ENCODE measurements at places on chromosomes 2 and 18.
A peak's percentile ranks its signal among the peaks of the same experiment; 100 is the strongest.

DNA sequence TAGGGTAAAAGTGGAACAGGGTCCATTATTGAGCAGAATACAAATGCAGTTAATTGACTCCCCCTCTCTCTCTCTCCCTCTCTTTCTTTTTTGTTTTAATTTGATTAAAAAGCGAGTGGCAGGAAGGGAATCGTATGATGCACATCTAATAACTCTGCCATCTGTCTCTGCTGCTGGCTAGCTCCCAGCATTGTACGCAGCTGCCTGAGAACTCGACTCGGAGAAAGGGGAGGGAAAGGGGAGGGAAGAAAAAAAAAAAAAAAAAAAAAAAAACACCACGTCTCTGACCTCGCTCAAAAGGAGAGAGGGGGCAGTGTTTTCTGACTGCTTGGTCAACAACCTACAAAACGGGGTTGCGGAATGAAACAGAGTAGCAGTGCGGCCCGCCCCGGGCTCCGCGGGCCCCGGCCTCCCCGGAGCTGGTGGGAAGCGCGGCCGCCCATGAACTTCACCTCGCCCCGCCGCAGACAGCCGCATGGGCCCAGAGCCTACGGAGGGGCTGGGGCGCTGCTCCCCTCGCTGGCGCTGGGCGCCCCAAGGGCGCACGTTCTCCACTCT lies 265.7 kb downstream of the TCF4 start:
- no peak for DNase-seq

- no peak for DNase-seq
These were observed 122.2 kb downstream of the RBMS1 start for GRCh38 chr2:160371251-160372009.

- DNase-seq: no peak
These were observed 385.2 kb downstream of the EPHA4 start for GRCh38 chr2:221186873-221187272.

- DNase-seq: no peak
These were observed 39.9 kb downstream of the TMEM247 start for GRCh38 chr2:46519265-46519664.

DNA sequence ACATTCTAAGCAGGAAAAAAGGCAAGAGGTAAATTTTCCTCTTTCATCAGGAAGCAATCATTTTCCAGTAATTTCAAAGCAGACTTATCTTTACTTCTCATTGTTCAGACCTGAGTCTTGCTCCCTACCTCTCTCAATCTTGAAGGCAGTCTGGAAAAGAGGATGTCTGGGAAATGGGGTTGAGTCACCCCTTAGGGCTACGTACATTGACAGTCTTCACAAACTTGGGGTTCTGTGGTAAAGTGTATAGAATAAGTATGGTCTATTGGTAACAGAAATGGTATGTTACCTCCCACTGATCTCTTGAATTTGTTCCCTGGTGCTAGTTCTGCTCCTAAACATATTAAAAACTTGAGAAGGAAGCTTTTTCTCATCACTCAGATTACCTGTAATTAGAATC lies 361.3 kb downstream of the SS18 start:
- DNase-seq: no peak

DNA sequence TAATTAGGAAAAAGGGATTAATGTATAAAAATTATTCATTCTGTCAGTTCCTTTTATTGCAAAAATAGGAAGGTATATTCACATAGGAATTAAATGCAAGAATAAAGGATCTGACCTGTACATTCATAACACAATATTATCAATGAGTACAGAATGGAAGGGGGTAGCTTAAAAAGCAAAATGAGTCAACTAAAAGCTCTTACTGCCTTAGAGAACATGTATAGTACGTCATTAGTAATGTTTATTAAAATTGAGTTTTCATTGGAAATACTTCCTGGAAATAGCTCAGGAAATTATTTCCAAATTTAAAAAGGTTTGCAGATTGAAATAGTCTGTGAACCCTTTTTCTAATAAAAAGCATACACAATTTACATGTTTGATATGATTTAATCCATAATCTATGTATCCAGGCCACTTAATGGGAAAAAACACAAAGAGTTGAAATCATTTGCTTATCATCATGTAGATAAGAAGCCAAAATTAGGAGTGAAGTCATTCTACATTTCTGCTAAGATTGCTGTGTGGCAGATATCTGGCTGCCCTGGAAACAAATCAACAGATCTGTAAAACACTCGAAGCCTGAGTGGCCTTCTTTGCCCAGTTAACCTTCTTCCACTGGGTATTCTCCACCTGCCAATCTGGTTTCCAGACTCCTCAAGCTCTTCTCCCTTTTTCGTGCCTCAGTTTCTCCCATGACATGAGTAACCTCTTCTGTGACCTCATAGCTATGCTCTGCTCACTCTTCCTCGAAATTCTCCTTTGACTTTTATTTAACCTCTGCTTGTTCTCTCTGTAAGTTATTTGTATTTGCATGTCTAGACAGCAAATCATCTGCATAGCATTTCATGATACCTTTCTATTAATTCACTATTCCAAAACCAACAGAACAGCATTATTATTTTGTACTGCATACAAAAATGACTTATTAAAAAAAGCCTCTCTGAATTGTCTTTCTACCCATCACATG lies 181.2 kb upstream of the REV1 start:
- DNase-seq: no peak

GRCh38 chr2:195270466-195271039 lies 386.5 kb upstream of the SLC39A10 start:
- no peak for DNase-seq

DNA sequence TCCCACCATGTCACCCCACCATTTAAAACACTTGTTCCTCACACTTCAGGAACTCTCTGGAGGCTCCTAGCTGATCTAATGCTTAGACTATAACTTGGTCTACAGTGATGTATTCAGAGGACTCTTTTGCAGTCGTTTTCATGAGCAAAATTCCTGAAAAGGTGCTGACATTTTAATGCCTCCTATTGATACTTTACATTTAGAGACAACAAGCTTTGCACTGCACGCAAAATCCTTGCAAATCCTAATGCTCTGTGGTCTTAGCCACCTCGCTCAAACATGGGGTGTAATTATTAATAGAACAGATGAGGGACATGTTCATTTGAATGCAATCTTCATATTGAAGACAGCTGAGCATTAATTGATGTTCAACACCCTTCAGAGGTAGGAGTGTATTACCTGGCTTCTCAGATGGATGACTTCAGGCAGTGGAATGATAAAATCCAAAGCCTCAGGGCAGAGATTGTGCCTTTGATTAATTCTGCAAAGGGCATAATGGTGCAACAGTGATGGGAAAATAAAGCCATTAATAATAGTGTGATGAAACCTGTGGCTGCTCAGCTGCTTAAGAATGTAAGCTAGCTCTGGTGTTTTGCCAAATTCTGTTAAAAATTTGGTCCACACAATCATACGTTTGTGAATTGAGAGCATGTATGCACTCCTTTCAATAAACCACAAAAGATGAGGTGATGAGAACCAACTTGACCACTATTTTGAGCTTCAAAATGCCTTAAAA lies 5.4 kb downstream of the CTAGE1 start:
- no peak for DNase-seq

GRCh38 chr18:79763407-79763806 lies 34.3 kb upstream of the KCNG2 start:
- DNase-seq: no peak

DNA sequence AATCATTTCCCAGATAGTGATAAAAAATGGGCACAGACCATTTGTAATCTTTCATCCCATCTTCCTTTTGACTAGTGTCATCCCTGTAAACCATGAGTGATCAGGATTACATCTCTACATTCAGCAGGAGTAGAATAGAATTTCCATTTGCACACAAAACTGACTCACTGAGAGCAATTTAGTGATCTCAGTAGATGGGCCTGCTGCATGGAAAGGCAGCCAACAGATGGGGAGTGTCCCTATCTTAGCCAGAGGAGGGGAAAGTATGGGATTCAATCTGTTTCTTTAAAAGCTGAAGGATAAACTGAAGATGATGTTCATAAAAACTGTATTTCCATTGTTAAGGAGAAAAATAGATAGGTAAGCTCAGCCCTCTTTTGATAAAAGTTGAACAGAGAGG lies 441.7 kb downstream of the ZNF521 start:
- no peak for DNase-seq

DNA sequence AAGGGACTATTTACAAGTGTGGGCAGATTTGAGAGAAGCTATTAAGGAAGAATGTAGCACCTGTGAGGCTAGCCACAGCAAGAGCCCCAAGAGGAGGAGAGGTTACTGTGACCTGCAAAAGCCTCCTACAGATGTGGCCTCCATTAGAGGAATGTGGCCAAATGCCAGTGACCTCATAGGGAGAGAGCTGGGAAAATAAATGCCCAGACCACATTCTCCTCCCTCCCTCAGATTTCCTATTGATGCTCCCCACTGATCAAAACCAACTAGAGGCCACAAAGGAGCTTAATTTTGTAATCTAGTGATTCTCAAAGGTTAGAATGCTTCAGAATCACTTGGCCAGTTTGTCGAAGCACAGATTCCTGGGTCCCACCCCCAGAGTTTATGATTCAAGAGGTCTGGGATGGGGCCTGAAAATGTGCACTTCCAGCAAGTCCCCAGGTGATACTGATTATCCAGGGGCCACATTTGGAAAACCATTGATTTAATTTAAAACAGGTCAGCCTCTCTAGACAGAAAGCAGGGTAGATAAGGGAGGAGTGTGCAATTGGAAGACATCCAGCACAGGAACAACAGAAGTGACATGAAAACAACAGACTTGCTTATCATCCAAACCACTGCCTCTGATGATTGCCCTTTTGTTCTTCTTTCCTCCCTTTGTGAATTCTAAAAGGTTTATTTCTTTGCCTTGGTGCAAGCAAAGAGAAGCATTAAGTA lies 61.2 kb upstream of the RBBP8 start:
- no peak for DNase-seq

DNA sequence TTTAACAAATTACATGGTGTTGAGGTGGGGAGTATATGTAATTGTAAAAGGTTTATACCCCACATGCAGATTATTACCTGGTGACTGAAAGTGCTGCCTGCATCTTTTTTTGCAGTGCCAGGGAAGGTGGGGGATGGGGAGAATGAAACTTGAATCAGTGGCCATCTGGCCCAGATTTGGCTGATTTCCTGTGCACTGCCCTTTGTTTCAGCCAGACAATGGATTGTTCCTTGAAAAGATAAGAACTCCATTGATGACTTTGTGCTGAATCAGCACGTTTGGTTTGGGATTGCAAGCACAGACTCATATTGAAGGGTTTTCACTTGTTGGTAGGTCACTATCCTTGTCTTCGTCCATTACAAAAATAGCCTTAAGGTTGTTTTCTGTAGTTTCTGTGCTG lies 20.9 kb downstream of the GREB1L start:
- no peak for DNase-seq

GRCh38 chr18:58792086-58792485 lies 72.6 kb upstream of the ZNF532 start:
- DNase-seq: no peak

GRCh38 chr2:25619185-25619584 lies 54.2 kb downstream of the DTNB start:
- no peak for DNase-seq

DNA sequence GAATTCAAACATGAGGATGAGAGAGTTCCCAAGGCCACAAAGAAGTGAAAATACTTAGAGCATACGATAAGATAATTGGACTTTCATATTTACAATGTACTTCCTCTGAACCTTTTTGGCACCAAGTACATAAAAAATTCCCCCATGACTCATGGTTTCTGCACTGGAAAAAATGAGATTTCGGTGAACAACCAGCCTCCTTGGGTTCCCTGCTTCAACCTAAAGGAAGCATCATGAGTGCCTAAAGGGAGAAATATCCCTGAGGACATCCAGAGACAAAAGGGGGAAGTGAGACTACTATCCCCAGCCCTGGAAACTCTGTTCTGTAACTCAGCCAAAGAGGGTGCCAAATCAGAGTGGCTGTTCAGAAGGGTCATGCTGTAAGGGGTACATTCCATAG lies 562.7 kb upstream of the SLC39A10 start:
- peak; percentile 1 for DNase-seq

- no peak for DNase-seq
These were observed 70.3 kb upstream of the DOCK10 start for GRCh38 chr2:225112362-225113126.

DNA sequence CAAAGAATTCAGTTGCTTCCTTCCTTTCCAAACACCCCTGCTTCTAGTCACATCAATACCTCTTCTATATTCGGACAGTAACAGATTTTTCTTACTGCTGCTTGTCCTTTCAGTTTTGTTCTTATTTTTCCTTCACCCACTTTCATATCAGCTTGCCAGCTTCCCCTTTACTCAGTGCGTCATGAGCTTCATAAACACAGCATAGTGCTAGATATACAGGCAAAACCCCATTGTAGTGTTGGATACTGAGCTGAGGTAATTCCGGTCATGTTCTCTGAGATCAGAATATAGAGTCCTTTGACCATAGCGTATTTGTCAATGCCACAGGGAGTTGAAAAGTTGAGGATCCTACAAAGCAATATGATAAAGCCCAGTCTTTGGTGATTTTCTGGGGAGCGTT lies 2.4 kb downstream of the FARP2 start:
- no peak for DNase-seq

DNA sequence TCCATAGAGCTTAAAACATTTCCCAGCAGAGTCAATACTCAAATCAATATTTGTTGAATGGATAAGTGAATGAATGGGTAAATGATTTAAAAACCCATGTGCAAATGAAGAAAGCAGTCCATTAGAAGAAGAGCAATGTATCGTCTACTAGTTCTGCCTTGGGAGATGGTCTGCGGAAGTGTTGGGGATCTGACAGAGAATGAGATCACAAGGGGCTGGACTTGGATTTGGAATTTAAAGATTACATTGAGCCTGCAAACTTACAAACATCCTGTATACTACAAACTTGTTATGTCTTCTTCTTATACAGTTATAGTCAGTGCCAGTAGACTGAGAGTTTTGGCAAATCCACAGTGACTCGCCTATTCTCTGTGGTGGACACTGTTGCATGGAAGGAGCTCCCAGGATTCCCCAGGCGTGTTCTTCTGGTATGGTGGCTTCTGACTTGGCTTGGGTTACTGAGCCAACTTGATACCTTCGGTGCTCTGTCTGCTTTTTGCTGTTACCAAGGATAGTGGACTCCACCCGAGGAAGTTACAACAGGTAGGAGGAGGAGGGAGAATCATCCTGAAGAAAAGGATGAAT lies 163.3 kb upstream of the SERPINE2 start:
- DNase-seq: no peak

GRCh38 chr2:96505231-96505889 lies at the start of gene NEURL3:
Gene NEURL3 (minus strand): TSS chr2:96505357. CDS start chr2:96505286, 71 bp downstream.
- DNase-seq: no peak

GRCh38 chr2:45583977-45584376 lies 27.1 kb downstream of the SRBD1 start:
- no peak for DNase-seq

GRCh38 chr2:200741468-200742202 lies 70.1 kb upstream of the BZW1 start:
- DNase-seq: no peak

- no peak for DNase-seq
These were observed 75.5 kb upstream of the GATA6 start for GRCh38 chr18:22093731-22094357.

- no peak for DNase-seq
These were observed 21.7 kb downstream of the BCL11A start for GRCh38 chr2:60531701-60532133.

- no peak for DNase-seq
These were observed 15.5 kb upstream of the METTL21A start for GRCh38 chr2:207640661-207641060.

- DNase-seq: no peak
These were observed 3.9 kb downstream of the MAPRE2 start for GRCh38 chr18:35045121-35045520.

GRCh38 chr2:128037649-128038048 lies 9.8 kb upstream of the SAP130 start:
- no peak for DNase-seq

All from activated CD4-positive, alpha-beta T cell treated with anti-CD3 and anti-CD28 coated beads, Interleukin-2, amount 50 U/mL, for 24 hours (primary cell).